ENCODE measurements at places on chromosomes 5 and 9. TPM values are rescaled to one million over a fixed set of nuclear protein-coding genes. Genes with fewer than 3 reads are reported as not detected.

DNA sequence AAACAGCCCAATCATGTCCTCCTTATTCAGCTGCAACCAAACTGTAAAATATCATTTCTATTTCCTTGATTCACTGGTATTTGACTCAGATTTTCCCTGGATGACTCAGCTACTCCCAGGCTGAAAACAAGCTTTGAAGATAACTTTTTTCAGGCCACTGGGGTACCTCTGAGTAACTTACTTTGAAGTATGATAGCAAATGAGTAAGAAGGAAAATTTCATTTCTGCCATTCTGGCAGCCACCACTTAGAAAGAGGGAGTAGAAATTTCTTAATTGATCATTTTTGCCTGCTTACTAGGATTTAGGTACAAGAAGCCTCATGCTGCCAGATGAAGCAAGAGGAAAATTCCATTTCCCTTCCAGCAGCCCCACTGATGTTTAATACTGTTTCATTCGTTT is 247.4 kb downstream of the PRELID2 start:
- peak; percentile 24 for DNase-seq

EDIL3 gene
- 75.0 TPM for total RNA-seq

DNA sequence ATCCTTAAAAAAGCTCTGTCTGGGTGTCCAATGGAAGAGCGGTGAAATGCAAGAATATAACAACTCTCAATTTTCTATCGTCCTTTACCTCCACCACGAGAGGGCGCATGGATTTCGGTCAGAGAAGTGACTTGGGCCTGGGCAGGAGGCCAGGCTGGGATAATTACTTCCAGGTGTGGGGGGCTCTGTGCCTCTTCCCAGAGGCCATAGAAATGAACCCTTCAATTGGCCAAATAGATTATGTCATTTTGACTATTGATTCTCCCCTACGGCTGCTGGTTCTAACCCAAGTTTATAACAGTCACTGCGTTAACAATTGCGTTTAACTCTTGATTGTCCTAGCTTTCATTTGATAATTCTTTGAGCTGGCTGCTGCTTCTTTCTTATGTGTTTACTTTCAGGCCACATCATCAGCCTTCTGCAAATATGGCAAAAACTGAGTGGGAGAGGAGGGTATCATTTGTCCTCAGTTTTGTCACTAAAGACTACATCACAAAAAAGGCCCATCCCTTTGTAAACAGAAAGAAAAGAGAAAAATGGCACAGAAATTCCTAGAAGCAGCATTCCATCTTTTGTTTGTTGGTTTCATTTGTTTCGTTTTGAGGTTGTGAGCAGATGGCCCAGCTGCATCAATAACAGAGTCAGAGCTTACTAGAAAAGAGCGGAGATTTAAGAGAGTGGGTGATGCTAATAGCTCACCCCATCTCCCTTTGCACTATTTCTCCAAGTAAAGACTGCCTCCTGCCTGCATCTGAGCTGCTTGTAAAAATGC is 45.4 kb upstream of the ZFR start:
- peak; percentile 76 for DNase-seq

- DNase-seq, result no peak
These were observed 85.7 kb upstream of the NIPBL start for GRCh38 chr5:36790847-36791246.

- DNase-seq, result no peak
These were observed 42.8 kb upstream of the NKD2 start for GRCh38 chr5:965604-966344.

GRCh38 chr5:138979684-138980280 is 104.6 kb upstream of the LRRTM2 start:
- DNase-seq, result no peak

DNA sequence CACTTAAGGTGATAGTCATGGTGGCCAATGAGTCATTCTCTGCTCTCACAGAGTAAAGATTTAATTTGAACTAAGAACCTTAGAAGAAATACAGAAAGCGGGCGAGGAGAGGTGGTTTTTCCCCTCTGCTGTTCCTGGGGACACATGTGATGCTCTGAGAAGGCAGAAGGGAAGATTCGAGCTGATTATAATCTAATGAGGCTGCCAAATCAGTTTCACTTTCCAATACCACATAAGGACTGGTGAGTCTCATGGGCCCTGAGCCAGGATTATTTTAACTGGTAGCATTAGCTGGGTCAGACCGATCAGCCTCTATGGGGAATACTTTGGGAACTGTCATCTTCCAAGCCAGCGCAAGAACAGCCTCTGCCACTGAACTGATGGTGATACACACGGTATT is 116.5 kb downstream of the SLC1A3 start:
- no peak for DNase-seq

C9orf153 gene
- not detected for total RNA-seq

- no peak for DNase-seq
These were observed 31.2 kb downstream of the PIK3R1 start for GRCh38 chr5:68246802-68247201.

DNA sequence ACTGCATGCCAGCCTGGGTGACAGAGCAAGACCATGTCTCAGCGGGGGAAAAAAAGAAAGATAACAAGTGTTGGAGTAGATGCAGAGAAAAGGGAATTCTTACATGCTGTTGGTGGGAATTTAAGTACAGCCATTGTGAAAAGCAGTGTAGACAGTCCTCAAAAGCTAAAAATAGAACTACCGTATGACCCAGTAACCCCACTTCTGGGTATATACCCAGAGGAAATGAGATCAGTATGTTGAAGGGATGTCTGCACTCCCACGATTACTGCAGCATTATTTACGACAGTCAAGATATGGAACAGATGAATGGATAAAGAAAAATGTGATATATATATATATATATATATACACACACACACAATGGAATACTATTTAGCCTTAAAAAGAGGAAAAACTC is 225.3 kb upstream of the SLC24A2 start:
- DNase-seq, result no peak

TAF11L12 gene
- not detected for total RNA-seq

DNA sequence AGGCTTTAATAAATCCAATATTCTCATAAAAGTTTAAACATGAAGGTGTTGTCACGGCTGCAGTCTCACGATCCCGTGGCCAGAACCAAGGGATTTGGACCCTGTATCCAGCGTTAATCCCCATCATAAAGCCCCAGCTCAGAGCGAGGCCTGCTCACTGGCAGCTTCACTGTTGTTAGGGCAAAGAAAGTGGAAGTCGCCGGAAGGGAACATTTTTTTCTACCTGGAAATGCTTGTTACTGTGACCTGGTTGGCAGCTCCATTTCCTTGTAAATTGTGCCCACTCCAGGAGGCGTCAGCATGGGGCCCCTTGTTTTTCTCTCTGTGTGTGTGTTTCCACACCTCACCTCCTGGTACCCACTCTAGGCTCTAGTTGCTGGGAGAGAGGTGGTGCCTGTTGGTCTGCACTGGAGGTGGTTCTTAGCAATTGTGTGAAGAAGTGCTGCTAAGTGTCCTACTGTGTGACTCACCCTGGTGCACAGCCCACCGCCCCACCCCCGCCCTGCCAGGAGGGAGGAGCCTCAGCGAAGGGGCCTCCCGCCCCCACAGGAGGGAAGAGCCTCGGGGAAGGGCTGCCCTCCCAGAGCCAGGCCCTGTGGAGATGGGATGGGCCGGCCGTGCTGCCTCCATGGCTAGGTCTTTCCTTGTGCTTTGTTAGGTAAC is 105.1 kb downstream of the EHMT1 start:
- DNase-seq, result no peak

GRCh38 chr5:139403418-139403786 is 487 bp downstream of the SPATA24 start:
- no peak for DNase-seq
